ENCODE measurements at places on chromosomes 5 and 9.
A peak's percentile ranks its signal among the peaks of the same experiment; 100 is the strongest.

GRCh38 chr5:22238047-22238446, 615.1 kb downstream of the CDH12 start:
- DNase-seq = no peak

DNA sequence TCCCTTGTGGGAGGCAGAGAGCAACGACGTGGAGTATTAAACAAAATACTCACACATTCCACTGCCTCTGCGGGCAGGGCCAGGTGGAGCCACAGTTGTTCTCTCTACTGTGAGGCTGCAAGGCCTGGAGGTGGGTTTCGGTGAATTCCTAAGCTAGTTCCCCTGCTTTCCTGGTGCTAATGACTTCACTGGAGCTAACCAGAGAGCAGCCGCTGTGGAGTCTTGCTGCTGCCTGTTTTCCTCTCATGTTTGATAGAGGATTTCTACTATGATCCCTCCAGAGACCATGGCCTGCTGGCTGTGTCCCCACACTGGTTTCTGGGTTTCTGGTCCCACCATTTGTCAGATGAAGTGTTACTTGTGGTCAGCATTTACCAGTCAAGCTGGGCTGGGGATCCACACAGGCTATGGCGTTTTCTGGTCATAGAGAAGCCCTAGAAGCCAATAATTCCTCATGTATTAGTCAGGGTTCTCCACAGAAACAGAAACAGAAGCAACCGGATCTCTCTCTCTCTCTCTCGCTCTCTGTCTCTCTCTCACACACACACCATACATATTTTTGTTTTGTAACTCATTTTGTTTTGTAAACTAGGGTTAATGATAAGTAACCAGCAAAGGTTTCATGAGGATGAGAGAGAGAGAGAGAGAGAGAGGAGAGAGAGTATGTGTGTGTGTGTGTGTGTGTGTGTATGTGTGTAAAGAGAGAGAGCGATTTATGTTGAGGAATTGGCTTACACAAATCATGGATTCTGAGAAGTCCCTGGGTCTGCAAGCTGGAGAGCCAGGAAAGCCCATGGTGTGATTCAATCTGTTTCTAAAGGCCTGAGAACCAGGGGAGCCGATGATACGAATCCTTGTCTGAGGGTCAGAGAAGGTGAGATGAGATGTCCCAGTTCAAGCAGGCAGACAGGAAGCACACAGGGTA, 403.0 kb downstream of the GADD45G start:
- peak; percentile 59 for DNase-seq

GRCh38 chr9:130535818-130536521, 43.4 kb upstream of the FUBP3 start:
- no peak for DNase-seq

GRCh38 chr5:3099526-3099925, 348.0 kb upstream of the IRX2 start:
- DNase-seq = no peak

DNA sequence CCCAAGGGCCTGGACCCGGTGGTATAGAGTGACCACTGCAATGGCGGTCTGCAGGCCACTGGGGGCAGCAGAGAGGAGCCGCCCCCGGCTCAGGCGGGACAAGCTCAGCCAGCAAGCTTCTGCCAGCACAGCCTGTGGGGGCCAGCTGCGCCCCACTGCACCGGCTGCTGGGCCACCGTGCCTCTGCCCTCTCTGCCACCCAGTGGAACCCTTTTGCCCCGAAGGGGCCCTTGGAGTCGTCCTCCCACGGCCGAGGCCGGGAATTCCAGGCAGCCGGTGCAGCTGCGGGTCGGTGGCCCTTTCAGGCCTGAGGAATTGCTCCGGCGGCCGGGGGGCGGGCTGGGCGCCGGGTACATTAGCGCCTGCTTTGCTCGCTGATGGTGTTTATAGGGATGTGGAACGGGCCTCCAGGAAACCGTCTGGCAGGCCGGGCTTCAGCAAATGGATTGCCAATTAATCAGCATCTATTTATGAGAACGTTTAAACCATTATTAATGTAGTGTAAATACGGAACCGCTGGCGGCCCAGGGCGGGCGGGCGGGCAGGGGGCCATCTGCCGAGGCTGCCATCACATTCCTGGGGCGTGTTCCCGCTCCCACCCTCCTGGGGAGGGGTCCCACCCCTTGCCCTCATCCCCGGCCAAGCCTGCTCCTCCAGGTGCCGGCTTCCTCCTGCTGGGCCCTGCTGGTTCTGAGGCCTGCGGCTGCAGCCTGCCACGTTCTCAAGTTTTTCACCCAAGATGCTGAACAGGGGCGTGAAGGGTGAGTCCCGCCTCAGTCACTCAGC, 127.4 kb downstream of the BARX1 start:
- peak; percentile 86 for DNase-seq

- DNase-seq = no peak
Observed at GRCh38 chr5:173902743-173903142, 14.6 kb downstream of the CPEB4 start.

DNA sequence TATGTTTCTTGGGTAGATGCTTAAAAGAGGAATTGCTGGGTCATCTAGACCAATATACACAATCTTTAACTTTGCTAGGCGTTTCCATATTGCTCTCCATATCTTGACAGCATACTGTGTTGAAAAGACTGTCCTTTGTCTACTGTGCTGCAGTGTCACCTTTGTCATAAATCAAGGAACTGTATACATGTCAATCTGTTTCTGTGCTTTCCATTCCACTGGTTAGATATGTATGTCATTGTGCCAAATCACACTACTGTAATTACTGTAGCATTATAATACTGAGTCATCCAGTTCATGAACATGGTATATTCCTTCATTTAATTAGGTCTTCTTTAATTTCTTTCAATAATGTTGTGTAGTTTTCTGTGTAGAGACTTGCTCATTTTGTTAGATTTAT, 149.7 kb upstream of the RASGRF2 start:
- no peak for DNase-seq

GRCh38 chr5:3301306-3301705, 294.3 kb upstream of the IRX1 start:
- no peak for DNase-seq

- DNase-seq = no peak
Observed at GRCh38 chr5:151110122-151110681, 29.4 kb upstream of the TNIP1 start.

Measured in urothelium cell line (cell line).